Glutamatergic neuron (in vitro differentiated cells): ENCODE measurements at places on chromosomes 11 and 22. TPM values are rescaled to one million over a fixed set of nuclear protein-coding genes. Genes with fewer than 3 reads are reported as not detected.

The RASL10A gene
- 1.3 TPM for total RNA-seq

The TCIRG1 gene
- total RNA-seq: 47.2 TPM

The OR4A16 gene
- not detected for total RNA-seq

The CNGA4 gene
- total RNA-seq: not detected

The DGCR6 gene
- 11.7 TPM for total RNA-seq

The CASP5 gene
- not detected for total RNA-seq

The MMP8 gene
- total RNA-seq: not detected

The DRD4 gene
- 2.9 TPM for total RNA-seq

The C11orf91 gene
- not detected for total RNA-seq

The MPZL3 gene
- 0.54 TPM for total RNA-seq

The NFAM1 gene
- total RNA-seq: 0.91 TPM

The RCOR2 gene
- total RNA-seq: 286 TPM

The TPCN2 gene
- 17.2 TPM for total RNA-seq

The ADSL gene
- 62.3 TPM for total RNA-seq

The ALDH3B2 gene
- not detected for total RNA-seq

The GGTLC3 gene
- total RNA-seq: not detected

The UPK3A gene
- total RNA-seq: not detected

The PAMR1 gene
- total RNA-seq: 10.6 TPM

The MSANTD4 gene
- total RNA-seq: 46.4 TPM

The FADS2 gene
- 701 TPM for total RNA-seq

The MOGAT2 gene
- not detected for total RNA-seq

The DUSP8 gene
- total RNA-seq: 123 TPM

The CCDC73 gene
- total RNA-seq: not detected

The OOSP2 gene
- not detected for total RNA-seq

The HSPB2 gene
- 1.4 TPM for total RNA-seq

The XRCC6 gene
- total RNA-seq: 155 TPM

The MICAL2 gene
- 4.4 TPM for total RNA-seq

The LARGE1 gene
- 81.2 TPM for total RNA-seq

The VSIG10L2 gene
- total RNA-seq: not detected

The MMP12 gene
- total RNA-seq: not detected

The FAM180B gene
- total RNA-seq: not detected

The RFPL2 gene
- total RNA-seq: 1.4 TPM

The PIH1D2 gene
- total RNA-seq: 1.4 TPM

The LYVE1 gene
- not detected for total RNA-seq

The TRPC6 gene
- 0.27 TPM for total RNA-seq

The FGF3 gene
- not detected for total RNA-seq

The PTPRCAP gene
- total RNA-seq: 2.1 TPM

The ARHGAP8 gene
- 0.59 TPM for total RNA-seq

The ELMOD1 gene
- total RNA-seq: 0.81 TPM

The LRRC74B gene
- total RNA-seq: not detected
